Stimulated activated CD8-positive, alpha-beta memory T cell treated with anti-CD3 and anti-CD28 coated beads, Interleukin-15, amount 100 ng/mL, for 48 hours (primary cell): ENCODE measurements at places on chromosomes 6 and 20.

- no peak for DNase-seq
Observed at GRCh38 chr6:74805916-74806696, 399.7 kb downstream of the COL12A1 start.

GRCh38 chr6:169427856-169428255 is 174.2 kb upstream of the THBS2 start:
- no peak for DNase-seq

GRCh38 chr6:139847457-139847813 is 473.0 kb upstream of the CITED2 start:
- DNase-seq, result no peak

DNA sequence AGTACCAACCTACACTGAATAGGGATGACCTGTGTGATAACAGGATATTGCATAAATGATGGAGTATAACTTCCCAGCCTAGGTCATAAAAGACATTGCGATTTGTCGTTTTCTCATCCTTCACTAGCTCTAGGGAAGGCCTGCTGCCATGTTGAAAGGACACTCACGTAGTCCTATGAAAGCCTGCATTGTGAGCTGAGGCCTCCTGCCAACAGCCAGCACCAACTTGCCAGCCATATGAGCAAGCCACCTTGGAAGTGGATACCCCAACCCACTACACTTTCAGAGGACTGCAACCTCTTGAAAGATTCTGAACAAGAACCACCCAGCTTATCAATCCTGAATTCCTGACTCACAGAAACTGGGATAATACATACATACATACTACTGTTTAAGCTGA is 3.5 kb upstream of the PANK2 start:
- no peak for DNase-seq

DNA sequence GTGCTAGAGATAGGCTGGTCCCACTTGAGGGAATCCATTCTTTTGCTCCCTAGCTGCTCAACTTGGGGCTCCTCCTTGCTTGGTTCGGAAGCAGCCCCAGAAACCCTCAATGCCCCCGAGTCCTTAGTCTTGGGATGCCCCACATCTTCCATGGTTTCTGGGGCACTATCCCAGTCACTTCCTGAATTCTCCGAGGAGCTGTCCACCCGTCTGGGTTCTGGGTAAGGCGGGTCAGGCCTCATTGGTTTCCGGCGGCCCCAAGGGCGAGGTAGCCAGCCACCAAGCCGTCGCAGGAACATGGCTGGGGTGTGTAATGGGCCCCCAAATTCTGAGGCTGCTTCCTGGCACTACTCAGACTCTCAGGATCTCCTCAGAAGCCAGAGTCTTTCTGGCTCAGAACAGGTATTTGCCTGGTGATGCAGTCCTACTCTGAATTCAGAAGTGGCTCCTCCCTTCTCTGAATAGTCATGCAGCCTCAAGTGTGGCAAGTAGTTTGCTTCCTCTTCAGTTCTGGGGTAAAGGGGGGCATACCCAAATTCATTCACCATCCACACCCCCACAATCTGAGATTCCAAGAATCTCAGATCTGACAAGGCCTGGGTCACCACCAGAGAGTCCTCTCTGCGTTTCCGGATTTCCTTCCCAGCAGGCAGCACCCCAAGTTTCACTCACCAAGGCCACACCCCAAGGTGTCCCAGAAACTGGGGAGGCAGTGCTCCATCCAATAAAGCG is 763 bp downstream of the C6orf47 start:
- peak; percentile 20 for DNase-seq

GRCh38 chr6:119060255-119060907 is 18.1 kb downstream of the FAM184A start:
- no peak for DNase-seq

DNA sequence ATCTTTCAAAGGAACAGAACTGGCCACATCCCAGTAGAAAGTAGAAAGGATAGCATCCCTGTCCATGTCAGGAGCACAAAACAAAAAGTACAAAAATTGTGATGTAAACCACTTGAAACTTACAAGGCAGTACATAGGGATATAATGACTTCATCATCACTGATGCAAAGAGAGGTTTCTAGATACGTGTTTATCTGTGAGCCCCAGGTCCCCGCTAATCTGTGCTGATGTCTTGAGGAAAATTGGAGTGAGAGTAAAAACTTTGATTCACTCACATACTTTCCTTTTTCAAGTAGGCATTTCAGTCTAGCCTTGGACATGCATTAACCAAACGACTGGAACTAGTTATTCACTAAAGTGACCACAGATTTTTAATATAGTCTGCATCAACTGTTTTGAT is 216.7 kb upstream of the QKI start:
- no peak for DNase-seq

GRCh38 chr20:4267242-4267641 is 251.9 kb upstream of the RNF24 start:
- DNase-seq, result no peak

DNA sequence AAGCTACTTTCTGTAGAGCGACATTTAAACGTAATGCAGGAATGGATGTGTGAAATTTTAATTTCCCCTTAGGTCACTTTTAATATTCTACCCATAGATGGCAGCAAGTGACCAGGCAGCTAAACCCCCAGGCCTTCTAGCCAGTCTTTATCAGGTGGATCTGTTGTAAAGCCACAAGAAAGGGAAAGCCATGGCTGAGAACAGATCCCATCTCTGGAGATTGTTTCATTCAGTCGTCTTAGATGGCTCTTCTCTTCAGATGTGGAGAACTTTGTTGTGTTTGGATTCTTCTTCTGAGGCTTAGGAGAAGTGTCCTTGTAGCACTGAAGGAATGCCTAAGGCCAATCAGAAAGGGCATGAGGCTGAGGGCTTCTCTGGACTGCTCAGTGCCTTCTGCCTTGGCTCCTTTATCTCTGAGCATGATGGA is 15.8 kb upstream of the RNF182 start:
- no peak for DNase-seq

GRCh38 chr6:70956191-70956450 is 739 bp downstream of the B3GAT2 start:
- DNase-seq, result no peak
